Activated CD8-positive, alpha-beta T cell treated with anti-CD3 and anti-CD28 coated beads for 36 hours (primary cell): ENCODE measurements at places on chromosomes 16 and 17. TPM values are rescaled to one million over a fixed set of nuclear protein-coding genes. Genes with fewer than 3 reads are reported as not detected.

AANAT gene
- 0.34 TPM for total RNA-seq

E4F1 gene
- 19.4 TPM for total RNA-seq

KCNH6 gene
- not detected for total RNA-seq

PROCA1 gene
- total RNA-seq: 5.1 TPM

IGF2BP1 gene
- 0.18 TPM for total RNA-seq

SLC38A7 gene
- total RNA-seq: 5.1 TPM

KRTAP4-5 gene
- total RNA-seq: not detected

NDRG4 gene
- 1.6 TPM for total RNA-seq

RCVRN gene
- not detected for total RNA-seq

USP43 gene
- total RNA-seq: 0.43 TPM

XAF1 gene
- total RNA-seq: 18.4 TPM
